ENCODE measurements at places on chromosomes 3 and 15.

- no peak for DNase-seq
These were observed 146.9 kb upstream of the LRTM1 start for GRCh38 chr3:55074796-55075195.

GRCh38 chr3:121885386-121885785 is 8.8 kb upstream of the SLC15A2 start:
- DNase-seq = no peak

DNA sequence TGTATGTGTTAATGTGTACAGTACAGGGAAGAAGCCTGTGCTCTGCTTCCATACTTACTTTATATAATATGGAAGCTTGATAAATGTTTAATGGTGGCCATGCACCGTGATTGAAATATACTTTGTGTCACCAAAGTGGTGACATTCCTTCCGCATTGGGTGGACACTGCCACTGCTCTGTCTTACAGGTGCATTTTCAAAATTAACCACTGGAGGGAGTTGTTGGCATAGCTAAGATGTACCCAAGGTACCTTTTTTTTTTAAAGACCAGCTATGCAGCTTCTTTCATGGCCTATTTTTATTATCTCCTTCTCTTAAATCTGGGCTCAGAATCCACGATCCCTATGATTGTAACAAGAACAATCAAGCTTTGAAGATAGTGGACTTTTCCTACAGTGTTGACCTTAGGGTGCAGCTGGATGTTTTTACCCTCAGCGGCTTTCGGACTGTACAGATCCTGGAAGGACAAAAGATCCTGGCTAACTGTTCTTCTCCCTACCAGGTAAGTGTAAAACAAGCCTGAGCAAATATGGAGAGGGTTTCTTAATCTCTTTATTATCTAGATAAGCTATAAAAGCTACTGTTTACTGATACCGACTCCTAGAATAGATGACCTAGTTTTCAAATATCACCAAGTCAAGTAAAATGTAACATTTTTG is 21.6 kb upstream of the PAK6 start:
- peak; percentile 33 for DNase-seq

DNA sequence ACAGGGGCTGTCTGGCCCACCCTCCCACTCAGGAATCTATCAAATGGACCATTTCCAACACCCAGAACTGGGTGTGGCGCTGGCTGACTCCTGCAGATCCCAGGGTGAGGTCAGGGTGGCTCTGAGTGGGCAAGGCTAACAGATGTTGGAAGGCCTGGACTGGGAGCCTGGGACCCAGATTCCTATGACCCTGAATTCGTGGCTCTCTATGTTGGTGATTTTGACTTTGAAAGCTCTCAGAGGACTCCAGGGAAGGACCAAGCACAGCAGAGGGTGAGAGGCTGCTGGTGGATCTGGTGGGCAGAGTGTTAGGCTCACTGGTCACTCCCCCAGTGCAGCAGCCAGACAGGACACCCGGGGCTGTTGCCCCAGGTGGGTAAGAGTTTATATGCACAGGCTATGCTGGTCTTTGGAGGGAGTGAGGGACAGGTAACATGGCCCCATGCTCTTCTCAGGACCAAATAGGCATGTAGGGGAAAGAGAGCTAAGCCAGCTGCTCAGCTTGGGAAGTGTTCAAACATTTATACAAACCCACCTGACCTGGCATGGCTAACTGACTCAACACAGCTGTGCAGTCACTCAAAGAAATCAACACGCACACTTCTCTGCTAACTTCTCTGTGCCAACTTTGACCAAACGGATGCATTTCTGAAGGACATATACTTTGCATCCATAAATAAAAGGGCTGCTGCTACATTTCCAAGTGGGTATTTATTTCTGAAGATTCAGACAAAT is 62.6 kb upstream of the RAB6B start:
- no peak for DNase-seq

GRCh38 chr3:42116466-42116865 is 25.3 kb downstream of the TRAK1 start:
- no peak for DNase-seq

- no peak for DNase-seq
These were observed 60.2 kb downstream of the DENND4A start for GRCh38 chr15:65731926-65732325.

DNA sequence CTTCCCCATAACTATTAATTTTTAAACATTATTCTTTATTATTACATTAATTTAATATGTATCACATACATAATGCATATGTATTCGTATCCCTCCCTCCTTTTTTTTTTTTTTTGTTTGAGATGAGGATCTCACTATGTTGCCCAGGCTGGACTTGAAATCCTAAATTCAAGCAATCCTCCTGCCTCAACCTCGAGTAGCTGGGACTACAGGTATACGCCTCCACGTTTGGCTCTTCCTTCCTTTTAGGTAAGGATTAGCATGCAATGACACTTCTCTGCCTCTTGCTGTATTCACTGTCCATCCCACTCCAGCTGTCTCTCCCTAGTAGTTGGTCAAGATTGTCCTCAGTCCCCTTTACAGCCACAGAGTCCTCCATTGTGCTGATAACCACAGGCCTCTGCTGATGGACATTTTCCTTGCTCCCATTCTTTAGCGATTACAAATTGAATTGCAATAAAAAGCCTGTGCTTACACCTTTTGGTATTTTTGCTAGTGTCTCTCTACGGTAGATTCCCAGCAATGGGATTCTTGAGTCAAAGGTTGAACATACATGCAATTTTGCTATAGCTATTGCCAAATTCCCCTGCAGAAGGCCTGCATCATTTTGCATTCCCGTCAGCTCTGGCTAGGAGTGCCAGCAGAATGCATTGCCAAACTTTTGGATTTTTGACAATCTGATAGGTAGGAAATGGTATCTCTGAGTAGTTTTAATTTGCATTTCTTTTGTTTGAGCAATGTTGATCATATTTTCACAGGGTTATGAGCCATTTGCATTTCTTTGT is 156.6 kb downstream of the SMAD6 start:
- DNase-seq = no peak

DNA sequence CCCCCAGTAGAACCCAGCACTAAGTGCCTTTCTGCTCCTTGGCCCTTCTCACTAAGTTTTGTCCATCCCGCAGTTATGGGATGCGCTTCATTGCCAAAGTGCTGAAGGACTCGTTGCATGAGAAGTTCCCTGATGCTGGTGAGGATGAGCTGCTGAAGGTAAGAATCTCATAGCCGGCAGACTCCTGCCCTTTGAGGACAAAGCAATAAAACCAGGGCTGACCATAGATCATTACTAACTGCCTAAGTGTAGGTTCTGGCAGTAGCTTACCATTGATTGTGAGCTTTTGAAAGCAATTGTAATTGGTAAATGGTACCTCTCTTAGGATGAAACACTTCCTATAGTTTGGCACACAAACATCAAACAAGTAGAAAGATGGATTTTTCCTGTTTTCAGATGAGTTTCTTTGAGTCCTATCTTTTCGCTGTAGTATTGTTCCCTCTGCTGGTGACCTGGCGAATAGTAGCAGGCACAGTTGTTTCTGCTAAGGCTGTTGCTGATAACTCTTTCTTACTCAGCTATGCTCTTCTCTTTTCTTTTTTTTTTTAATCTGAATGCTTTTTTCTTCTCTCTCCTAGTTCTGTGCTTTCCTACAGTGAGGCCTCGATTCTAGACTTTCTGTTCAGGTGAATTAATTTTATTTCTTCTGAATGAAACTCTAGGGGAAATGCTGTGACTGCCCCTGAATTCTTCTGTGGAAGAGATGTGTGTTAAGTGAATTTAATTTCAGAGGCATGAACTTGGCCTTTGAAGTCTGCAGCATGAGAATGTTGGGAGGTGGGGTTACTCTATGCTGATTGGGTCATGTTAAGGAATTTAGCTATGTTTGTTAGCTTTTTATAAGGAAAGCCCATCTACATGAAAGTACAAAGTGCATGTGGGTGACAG is 47.4 kb upstream of the CRTC3 start:
- no peak for DNase-seq

GRCh38 chr3:189684317-189684716 is 53.1 kb downstream of the TP63 start:
- DNase-seq = no peak

DNA sequence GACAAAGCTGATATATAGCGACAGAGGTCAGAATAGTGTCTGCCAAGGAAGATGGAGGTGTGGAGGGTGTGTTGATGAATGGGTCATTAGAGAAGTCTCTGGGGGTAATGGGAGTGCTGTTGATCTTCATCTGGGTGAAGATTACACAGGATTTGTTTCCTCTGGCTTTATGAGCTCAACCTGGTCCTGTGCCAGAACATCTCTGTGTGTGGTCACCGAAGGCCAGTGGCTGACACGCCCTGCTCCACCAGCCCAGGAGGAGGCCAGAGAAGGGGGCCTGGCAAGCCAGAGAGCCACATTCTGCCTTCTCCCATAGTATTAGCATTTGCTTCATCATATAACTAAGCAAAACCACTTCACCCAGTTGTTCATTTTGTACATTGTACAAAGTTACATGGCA is 121.1 kb downstream of the ZNF621 start:
- no peak for DNase-seq

- DNase-seq = no peak
These were observed 104.4 kb upstream of the IQSEC1 start for GRCh38 chr3:13177641-13178040.

GRCh38 chr3:125382298-125382697 is 7.2 kb upstream of the ZNF148 start:
- DNase-seq = no peak

DNA sequence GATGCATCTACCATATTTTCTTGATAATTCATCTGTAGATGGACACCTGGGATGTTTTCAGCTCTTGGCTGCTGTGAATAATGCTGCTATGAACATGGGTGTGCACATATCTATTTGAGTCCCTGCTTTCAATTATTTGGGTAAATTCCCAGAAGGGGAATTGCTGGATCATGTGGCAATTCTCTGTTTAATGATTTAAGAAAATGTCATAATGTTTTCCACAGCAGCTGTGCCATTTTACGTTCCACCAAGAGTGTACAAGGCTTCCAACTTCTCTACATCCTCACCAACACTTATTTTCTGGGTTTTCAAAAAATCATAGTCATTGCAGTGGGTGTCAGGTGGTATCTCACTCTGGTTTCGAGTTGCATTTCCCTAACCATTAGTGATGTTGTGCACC is 64.4 kb downstream of the NSMCE3 start:
- DNase-seq = no peak

DNA sequence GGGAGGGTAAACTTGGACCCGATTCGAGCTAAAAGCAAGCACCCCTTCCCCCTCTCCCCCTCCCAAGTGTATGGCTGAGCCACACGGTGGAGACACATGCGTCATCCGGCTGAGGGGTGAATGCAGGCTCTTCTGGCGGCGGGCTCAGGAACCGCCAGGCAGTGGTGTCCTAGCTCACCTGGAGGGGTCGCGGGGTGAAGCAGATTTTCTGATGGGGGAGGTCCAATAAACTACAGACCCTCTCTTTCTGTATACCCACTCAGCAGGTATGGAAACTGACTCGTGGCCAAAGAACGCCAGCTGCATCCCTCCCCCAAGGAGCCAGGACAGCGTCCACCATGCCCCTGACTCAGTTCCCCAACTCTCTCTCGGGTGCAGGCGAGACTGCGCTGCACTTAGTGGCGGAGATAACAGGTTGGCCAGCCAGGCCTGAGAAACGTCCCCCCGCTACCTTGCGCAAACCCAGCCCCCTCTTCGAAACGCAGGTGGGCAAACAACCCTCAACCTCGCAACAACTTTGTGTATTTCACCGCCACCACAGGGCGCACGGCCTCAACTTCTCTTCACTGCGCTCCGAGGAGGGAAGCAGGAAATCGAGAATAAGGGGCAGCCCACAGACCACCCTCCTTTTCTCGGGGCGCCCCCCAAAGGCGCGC is 1.3 kb downstream of the MAGI1 start:
- no peak for DNase-seq

DNA sequence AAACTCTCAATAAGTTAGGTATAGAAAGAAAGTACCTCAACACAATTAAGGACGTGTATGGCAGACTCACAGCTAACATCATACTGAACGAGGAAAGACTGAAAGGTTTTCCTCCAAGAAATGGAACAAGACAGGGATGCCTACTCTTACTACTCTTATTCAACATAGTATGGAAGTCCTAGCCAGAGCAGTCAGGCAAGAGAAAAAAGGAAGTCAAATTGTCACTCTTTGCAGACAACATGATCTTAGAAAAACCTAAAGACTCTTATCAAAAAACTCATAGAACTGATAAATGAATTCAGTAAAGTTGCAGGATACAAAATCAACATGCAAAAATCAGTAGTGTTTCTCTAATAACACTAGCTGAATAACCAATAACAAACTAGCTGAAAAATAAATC is 96.0 kb downstream of the C3orf70 start:
- no peak for DNase-seq

- DNase-seq = no peak
These were observed 102.8 kb downstream of the LSAMP start for GRCh38 chr3:116342499-116342898.

GRCh38 chr3:135218304-135218703 is 423.2 kb downstream of the EPHB1 start:
- no peak for DNase-seq

DNA sequence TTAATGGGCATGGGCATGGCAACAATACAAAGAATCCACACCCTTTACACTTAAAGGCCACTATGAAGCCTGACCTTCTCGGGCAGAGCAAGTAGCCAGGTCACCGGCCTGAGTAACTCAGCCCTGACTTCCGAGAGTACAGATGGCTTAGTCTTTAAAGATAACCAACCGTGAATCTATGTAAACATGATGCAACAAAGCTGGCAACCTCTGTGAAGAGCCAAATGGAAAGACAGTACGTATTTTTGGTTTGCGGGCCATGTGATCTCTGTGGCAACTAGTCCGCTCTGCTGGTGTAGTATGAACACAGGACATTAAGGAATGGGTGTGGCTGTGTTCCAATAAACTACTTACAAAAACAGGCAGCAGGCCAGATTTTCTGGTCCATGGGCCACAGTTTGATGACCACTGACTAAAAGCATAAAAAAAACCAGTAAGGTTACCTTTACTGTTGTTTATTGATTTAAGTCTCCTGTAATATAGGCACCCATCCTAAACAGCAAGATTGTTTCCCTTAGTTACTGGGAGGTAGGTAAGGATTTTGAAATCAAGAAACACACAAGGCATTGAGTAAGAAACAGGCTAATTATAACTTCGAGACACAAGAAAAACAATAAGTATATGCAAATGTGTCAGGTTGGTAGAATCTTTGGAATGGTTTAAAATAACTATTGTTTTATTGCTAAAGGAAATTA is 14.5 kb downstream of the RIOX2 start:
- DNase-seq = no peak

DNA sequence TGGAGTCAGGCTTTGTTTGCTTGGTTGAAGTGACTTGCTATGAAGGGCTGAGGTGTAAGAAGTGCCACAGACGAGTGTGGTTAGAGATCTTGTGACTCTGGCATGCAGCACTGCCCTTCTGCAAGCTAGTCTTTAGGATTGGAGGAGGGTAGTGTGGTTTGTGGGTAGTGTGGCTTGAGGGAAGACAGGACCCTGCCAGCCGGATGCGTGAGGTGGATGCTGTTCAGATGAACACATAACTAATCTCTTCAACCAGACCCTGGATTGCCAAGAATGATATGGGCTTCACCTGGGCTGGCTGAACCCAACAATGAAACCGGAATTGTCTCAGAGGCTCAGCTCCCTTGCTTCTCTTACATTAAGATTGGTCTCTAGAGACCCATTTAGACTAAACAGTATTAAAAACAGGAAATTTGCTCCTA is 32.7 kb downstream of the STARD9 start:
- DNase-seq = no peak

- DNase-seq = no peak
These were observed 30.1 kb downstream of the SCG5 start for GRCh38 chr15:32671339-32672325.
